ENCODE measurements at places on chromosomes 1 and 21.
A peak's percentile ranks its signal among the peaks of the same experiment; 100 is the strongest.

GRCh38 chr1:187336441-187337168, 507.9 kb downstream of the PLA2G4A start:
- no peak for DNase-seq

- peak; percentile 12 for DNase-seq
These were observed 167.2 kb downstream of the CYYR1 start for GRCh38 chr21:26405735-26406361.

DNA sequence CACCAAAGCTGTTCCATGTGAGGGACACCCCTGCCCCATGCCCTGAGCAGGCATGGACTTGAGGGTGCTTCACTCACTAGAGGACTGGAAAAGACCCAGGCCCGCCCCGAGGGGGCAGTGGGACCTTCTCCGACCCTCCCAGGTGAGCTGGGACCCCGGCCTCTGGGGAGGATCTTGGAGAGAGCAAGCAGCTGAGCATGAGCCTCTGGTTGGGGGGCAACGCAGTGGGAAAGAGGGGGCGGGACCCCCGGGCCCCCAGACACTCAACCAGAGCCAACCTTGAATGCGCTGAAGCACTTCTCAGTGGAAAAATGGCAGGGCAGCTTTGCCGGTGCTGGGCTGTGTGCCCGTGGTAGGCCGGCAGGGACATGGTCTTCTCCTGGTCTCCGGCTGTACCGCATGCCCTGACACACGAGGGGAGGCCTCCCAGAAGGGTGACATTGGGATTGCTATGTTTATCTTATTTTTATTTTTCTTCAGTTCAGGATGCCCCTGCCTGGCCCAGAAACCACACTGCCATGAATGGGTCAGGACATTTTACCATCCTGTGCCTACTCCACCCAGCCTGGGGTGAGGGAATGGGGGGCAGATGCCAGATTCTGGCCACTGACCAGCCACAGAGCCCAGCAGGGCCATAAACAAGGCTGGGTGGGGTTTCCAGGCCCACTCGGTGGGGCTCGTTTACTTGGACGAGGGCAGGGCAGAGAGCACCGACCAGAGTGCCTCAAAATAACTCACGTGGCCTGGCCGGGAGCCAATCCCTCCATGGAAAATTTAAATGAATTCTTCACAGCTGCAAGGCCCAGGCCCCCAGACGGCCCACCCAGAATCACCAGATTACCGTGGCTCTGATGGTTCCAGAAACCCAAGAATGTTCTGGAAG, 17.2 kb upstream of the LAPTM5 start:
- DNase-seq = no peak

- DNase-seq = no peak
These were observed 59.6 kb downstream of the SDCCAG8 start for GRCh38 chr1:243315455-243315854.

GRCh38 chr21:15204970-15205286, 140.1 kb upstream of the NRIP1 start:
- DNase-seq = no peak

DNA sequence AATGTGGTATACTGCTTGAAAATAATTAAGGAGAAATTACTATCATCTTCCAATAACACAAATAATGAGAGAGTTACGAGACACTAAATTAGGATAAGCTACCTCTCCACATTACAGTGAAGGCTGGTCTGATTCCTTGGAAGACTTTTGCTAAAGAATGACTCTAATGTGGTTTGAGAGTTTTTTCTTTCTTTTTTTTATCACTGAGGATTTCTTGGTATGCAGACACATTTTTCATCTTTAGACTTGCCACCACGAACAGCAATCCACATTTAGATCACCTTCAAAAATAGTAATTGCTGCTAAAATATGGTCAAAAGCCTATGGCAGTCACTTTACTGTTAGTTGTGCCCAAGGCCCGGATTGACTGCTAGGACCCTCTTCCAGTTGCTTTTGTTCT, 16.6 kb upstream of the TMEM35B start:
- DNase-seq = no peak

- DNase-seq = no peak
These were observed 15.9 kb downstream of the BMP8A start for GRCh38 chr1:39507230-39507928.
